Stimulated activated CD4-positive, alpha-beta T cell treated with anti-CD3 and anti-CD28 coated beads, Interleukin-1b, Interleukin-23, amount 100 ng/mL, for 24 hours (primary cell): ENCODE measurements at places on chromosomes 4 and X.

- no peak for DNase-seq
These were observed 551.7 kb upstream of the AMOT start for GRCh38 chrX:113392355-113392754.

GRCh38 chr4:10623241-10623640, 61.3 kb downstream of the CLNK start:
- DNase-seq: no peak

- no peak for DNase-seq
These were observed 169.5 kb downstream of the MAML3 start for GRCh38 chr4:139984471-139984870.

GRCh38 chr4:143768007-143768591, 67.6 kb upstream of the FREM3 start:
- no peak for DNase-seq

GRCh38 chrX:110310000-110310790, 7.7 kb downstream of the AMMECR1 start:
- DNase-seq: no peak

DNA sequence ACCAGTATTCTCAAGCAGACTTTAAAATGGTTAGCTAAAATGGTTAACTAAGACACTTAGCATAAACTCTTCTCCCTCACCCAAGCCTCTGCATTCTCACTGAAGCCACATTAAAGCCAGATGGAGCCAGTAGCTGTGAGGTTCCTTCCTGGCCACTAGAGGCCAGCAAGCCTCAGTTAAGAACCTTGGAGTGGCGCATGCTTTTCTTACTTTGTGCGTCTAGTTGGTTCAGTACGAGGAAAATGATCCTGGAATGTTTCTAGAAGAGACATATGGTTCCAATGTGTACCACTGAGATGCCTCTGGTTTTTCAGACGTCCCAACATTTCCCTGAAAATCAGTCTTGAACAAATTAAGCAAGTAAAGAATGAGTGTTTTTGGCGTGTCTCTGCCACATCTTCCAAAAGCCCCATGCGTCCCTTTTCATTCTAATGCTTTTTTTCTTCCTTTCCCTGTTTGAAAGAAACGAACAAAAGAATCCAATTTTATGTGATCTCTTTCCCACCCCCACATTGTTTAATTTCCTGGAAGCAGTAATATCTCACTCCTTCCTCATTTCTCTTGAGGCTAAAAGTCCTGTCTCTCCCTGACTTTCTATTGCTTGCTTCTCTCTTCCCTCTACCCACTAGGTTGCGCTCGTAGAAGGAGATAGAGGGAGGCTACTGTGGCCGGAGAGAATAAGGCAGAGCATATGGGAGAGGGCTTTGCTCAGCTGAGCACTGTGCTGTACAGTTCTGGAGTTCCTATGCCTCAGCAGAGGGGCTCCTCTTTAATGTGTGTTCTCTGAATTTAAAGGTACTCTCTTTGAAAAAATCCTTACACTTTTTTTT, 82.9 kb upstream of the TAB3 start:
- DNase-seq: no peak
